ENCODE measurements at places on chromosomes 2 and 18.

GRCh38 chr2:64456293-64456692 is 2.3 kb downstream of the LGALSL start:
- no peaks in the 10 kb centered on the region for H3K27me3 ChIP-seq
- H3K27ac ChIP-seq, result no peak overlapping the region
- H3K36me3 ChIP-seq, result no peaks in the 10 kb centered on the region
- peak overlapping the region; percentile 35 for H3K4me3 ChIP-seq
- no peak for DNase-seq

- peaks cover 14% of the 10 kb centered on the region for H3K27me3 ChIP-seq
- no peak overlapping the region for H3K4me3 ChIP-seq
- no peaks in the 10 kb centered on the region for H3K36me3 ChIP-seq
- no peaks in the 10 kb centered on the region for H3K4me1 ChIP-seq
- no peak for DNase-seq
Measured at GRCh38 chr2:111534910-111535352, 349.1 kb downstream of the ANAPC1 start.

DNA sequence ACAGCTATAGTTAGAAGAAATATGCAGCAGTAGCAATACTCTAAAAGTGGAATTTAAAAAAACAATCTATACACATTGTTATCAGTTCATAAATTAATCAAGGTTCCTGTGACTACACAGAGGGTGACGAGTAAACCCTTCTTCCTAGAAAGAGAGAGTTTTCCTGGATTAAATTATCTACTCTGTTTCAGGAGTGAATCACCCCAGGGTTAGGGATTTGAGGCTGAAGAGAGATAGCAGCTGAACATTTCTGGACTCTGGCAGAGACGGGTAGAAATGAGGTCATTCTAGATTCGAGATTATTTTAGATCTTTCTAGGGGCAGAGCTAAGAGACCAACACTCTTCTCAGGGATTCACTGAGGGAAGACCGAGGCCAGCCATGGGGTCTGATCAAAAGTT is 38.8 kb upstream of the PMAIP1 start:
- peaks cover 6% of the 10 kb centered on the region for H3K27me3 ChIP-seq
- no peak for DNase-seq
- H3K36me3 ChIP-seq, result no peaks in the 10 kb centered on the region
- peak overlapping the region; percentile 15 for H3K4me3 ChIP-seq

GRCh38 chr2:120243211-120243610 is 9.4 kb upstream of the RALB start:
- no peak overlapping the region for H3K27ac ChIP-seq
- peaks cover 22% of the 10 kb centered on the region for H3K27me3 ChIP-seq
- H3K4me3 ChIP-seq, result no peak overlapping the region
- H3K4me1 ChIP-seq, result peaks cover 7% of the 10 kb centered on the region
- DNase-seq, result no peak
- H3K36me3 ChIP-seq, result no peaks in the 10 kb centered on the region

GRCh38 chr2:111251711-111252110 is 131.0 kb downstream of the BCL2L11 start:
- H3K27ac ChIP-seq, result peak overlapping the region; percentile 20
- peak overlapping the region; percentile 33 for H3K4me3 ChIP-seq
- H3K36me3 ChIP-seq, result no peaks in the 10 kb centered on the region

DNA sequence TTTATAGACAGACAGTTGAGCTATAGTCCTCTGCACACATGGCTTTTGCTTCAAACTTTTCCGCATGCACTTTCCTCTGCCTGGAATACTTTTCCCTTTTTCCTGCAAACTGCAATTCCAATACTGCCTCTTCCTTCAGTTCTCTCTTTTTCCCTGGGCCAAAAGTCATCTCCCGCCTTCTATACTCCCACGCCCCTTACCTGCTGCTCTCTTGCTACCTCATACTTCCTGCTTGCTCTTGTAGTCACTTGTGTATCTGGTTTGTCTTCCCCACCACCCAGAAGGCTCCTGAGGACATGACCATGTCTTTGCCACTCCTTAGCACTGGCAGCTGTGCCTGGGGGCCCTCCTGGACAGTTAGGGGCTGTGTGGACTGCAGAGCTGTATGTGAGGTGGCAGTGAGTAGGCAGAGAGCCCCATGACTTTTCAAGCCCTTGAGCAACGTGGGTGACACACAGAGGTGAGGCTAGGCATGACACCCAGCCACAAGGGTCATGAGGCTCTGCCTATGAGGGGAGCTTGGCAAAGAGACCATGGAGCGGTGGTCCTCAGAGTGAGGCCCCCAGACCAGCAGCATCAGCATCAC is 23.2 kb downstream of the SPEG start:
- H3K4me1 ChIP-seq, result no peaks in the 10 kb centered on the region
- H3K4me3 ChIP-seq, result no peak overlapping the region
- no peak for DNase-seq
- H3K36me3 ChIP-seq, result no peaks in the 10 kb centered on the region
- H3K27ac ChIP-seq, result no peak overlapping the region
- peaks cover 51% of the 10 kb centered on the region for H3K27me3 ChIP-seq

- no peak for DNase-seq
- H3K4me1 ChIP-seq, result no peaks in the 10 kb centered on the region
- H3K36me3 ChIP-seq, result peaks cover 2% of the 10 kb centered on the region
- H3K27ac ChIP-seq, result no peak overlapping the region
Measured at GRCh38 chr2:28343971-28344715, 48.5 kb upstream of the FOSL2 start.

DNA sequence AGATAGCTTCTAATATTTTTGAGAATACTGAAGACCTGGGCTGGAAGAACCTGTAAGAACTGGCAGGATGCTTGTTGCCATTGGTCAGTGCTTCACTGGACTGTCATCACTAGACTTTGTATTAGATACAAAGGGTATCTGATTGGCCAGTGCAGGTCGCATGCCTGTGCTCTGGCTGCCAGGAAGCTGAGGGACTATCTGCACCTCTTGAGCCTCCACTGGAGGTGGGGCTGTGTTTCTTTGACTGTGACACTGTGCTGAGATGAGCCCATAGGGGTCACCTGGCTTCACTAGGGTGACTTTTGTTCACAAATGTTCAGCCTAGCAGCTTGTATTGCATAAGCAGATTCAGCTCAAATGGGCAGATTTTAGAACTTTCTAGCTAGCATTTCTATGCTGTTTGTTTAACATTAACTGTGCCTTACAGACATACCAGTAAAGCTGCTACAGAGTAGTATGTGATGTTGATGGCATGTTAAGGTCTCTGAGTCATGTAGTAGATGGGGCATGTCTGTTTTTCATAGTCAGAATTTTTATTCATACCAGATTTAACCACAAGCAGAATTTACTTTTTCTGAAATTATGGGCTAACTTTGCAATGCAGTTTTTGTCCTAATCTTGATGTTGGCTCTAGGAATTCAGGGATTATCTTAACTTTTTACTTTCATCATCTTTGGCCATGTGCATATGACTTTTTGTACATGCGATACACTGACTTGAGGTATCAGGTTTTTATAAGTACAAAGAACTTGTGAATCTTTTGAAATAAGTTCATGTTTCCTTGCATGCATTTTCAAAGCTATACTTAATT is 56.1 kb downstream of the RHBDD1 start:
- peaks cover 20% of the 10 kb centered on the region for H3K36me3 ChIP-seq
- H3K4me1 ChIP-seq, result peaks cover 16% of the 10 kb centered on the region
- no peak overlapping the region for H3K4me3 ChIP-seq
- H3K27ac ChIP-seq, result no peak overlapping the region
- no peak for DNase-seq
- no peaks in the 10 kb centered on the region for H3K27me3 ChIP-seq

DNA sequence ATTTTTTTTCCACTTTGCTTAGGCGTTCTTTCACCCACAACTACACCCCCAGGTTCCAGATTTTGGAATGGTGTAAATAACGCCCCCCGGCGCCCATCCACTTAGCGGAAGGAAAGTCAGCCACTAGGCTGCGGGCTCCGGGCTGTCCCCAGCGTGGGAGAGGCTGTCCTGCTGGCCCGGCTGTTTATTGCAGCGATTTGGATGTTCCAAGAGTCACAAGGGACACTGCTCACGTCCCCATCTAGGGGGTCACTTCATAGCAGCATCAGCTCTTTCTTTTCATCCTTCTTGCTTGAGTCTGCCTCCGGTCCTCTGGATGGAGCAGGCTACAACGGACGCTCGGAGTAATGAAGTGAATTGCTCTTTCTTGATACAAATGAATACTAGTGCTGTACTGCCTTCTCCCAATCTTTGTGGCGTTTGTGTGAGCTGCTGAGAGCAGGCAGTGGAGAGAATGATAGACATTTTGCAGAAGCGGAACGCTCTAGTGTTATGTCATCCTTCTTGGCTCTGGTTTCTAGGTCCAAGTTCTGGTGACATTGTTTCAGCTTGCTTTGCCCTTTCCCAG is 50.7 kb upstream of the PAIP2B start:
- H3K36me3 ChIP-seq, result no peaks in the 10 kb centered on the region
- H3K27ac ChIP-seq, result peak overlapping the region; percentile 10
- peaks cover 20% of the 10 kb centered on the region for H3K4me1 ChIP-seq
- peak; percentile 20 for DNase-seq
- H3K27me3 ChIP-seq, result peaks cover 62% of the 10 kb centered on the region

- H3K4me1 ChIP-seq, result no peaks in the 10 kb centered on the region
- no peak for DNase-seq
- H3K27ac ChIP-seq, result no peak overlapping the region
- H3K36me3 ChIP-seq, result no peaks in the 10 kb centered on the region
- H3K4me3 ChIP-seq, result no peak overlapping the region
Measured at GRCh38 chr2:193973781-193974180, 1683.2 kb upstream of the SLC39A10 start.

DNA sequence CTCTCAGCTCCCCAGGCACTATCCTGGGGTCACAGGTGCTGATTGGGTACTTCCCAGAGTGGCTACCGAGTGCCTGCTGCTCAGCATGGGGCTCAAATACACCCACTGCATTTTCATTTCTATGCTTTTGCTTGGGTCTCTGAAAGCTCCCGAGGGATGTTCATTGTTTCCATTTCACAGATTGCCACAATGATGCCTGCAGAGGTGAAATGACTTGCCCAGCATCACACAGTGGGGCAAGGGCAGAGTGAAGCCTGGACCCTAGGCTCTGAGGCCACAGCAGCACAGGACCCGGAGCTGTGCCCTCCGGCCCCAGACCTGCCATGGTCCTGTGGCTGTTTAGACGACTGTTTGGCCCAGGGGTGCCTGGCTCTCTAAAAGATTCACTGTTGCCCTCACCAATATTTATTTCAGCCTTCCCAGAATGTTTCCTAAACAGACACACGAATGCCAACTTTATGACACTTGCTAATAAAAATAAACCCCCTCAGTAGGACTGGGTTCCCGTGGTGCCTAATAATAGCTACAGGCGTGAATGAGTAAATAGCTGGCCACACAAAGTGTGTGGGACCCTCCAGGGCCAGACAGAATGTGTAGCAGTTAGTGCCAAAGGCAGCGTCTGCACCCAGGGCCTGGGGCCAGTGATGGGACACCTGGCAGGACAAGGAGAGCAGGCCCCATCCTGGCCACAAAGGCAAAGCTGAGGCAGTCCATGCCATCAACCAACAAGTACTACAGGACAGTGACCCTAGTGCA is 11.5 kb upstream of the ST8SIA5 start:
- H3K4me1 ChIP-seq, result no peaks in the 10 kb centered on the region
- no peak overlapping the region for H3K27ac ChIP-seq
- no peaks in the 10 kb centered on the region for H3K36me3 ChIP-seq
- peaks cover 32% of the 10 kb centered on the region for H3K27me3 ChIP-seq

DNA sequence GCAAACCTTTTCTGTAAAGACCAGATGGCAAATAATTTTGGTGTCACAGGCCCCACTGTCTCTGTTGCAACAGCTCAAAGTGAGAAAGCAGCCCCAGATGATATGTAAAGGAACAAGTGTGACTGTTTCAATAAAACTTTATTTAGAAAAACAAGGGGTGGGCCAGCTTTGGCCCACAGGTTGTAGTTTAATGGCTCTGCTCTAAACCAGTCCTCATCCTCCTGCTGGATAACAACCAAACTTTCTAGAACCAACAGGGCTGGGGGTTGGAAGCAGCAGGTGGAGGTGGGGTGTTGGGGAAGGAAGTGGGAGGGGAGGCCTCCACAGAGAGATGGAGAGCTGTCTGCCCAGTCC is 28.8 kb upstream of the INHBB start:
- no peak for DNase-seq
- peaks cover 3% of the 10 kb centered on the region for H3K4me1 ChIP-seq
- H3K36me3 ChIP-seq, result no peaks in the 10 kb centered on the region
- H3K27me3 ChIP-seq, result peaks cover 36% of the 10 kb centered on the region
- no peak overlapping the region for H3K27ac ChIP-seq

DNA sequence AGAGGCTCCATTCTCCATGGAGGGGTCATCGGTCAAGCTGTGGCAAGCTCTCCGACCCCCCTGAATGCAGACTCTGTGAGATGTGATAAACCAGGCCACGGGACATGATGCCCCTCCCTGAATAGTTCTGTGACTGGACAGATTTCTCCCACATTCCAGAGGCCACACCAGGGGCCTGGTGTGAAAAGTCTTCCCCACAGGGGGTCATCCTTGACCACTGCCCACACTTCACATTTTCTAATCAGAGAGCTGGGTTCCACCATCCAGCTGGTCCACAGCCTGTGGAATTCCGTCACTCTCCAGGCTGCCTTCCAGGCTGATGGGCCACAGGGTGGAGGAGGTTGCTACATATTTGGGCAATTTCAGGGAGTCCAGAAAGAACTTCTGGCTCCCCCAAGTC is 51.3 kb upstream of the CYRIA start:
- no peaks in the 10 kb centered on the region for H3K36me3 ChIP-seq
- no peak overlapping the region for H3K4me3 ChIP-seq
- H3K4me1 ChIP-seq, result peaks cover 30% of the 10 kb centered on the region
- DNase-seq, result no peak
- H3K27me3 ChIP-seq, result no peaks in the 10 kb centered on the region
- no peak overlapping the region for H3K27ac ChIP-seq

- peak; percentile 33 for DNase-seq
- peaks cover 54% of the 10 kb centered on the region for H3K27me3 ChIP-seq
- H3K4me3 ChIP-seq, result peak within 1 kb of the TSS; percentile 77
- H3K27ac ChIP-seq, result no peak within 1 kb of the TSS
- H3K4me1 ChIP-seq, result peaks cover 4% of the 10 kb centered on the region
- no peaks in the 10 kb centered on the region for H3K36me3 ChIP-seq
Measured at GRCh38 chr2:175004980-175005732, at the start of gene CHN1. CHN1 (minus strand) TSS chr2:175005381; CDS start chr2:175004912, 469 bp downstream.

DNA sequence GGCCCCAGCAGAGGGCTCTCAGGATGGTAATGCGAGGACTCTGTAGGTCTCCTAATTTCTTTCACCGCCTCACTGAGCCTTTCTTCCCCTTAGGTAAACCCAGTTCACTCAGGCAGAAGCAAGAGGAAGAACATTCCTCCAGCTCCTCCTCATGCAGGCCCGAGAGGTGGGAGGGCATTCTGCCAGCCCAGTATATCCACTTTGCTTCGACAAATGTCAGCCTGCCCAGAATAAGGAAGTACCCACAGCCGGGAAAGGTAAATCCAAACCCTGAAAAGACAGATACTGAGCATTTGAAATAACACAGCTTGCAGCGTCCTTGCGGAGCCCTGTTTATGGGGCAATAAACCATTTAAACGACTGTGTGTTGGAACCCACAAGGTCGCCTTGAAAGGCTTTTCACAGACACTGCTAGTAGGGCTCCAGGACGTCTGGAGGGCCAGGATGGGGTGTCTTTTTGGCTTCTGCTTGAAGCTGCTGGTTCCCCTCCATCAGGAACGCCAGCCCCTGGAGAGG is 63.0 kb upstream of the STPG4 start:
- H3K4me3 ChIP-seq, result no peak overlapping the region
- DNase-seq, result no peak
- H3K27me3 ChIP-seq, result peaks cover 4% of the 10 kb centered on the region
- no peaks in the 10 kb centered on the region for H3K36me3 ChIP-seq
